ENCODE measurements at places on chromosomes 3 and 15.

DNA sequence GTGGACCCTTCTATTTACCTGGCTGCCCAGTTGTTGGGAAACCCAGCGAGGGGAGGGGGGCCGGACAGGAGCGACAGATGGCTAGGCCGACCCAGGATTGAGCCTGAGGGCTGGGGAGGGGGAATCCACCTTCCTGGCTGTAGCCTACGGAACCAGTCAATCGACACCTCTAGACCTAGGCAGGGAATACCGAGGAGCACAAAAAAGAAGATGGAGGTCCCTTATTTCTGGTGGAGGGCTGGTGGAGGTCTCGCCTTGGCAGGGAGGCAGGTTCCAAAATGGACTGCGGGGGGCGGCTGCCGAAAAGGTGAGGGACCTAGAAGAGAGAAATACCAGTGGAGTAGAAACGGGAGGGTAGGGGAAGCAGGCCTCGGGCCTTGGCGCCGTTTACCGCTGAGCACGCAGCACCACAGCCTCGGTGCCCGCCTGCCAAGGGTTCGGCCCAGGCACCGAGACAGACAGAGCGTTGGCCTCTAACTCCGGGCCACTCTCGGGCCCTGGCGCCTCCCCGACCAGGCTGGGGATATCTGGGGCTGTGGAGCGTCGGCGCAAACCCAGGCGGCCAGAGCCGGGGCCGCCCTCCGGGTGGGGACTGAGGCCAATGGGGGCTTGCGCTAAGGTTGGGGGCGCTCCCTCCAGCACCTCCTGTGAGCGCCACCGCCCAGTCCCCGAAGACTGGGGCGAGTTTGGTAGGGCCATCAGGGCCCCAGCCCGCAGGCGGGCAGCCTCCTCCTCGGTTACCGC lies 1.6 kb downstream of the ANKRD63 start:
- no peak for DNase-seq

- no peak for DNase-seq
Observed at GRCh38 chr3:111521891-111522290, 20.1 kb upstream of the CD96 start.

GRCh38 chr3:100899440-100900091 lies 93.7 kb downstream of the ABI3BP start:
- no peak for DNase-seq

DNA sequence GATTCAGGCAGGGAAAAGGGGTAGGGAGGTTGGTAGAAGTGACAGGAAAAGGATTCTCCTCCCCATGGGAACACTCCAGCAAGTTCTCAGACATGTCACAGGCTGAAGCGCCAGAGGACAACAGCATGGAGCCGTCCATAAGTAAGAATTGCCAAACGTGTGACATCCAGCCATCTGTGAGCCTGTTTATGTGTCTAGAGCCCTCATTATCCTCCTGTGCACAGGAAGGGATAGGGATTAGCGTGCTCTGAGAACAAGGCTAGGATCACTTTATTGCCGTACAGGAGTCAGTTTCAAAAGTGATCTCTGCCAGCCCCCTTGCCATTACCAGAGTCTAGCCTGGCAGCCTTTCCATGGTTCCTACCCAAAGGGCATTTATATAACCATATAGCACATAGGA lies 549.5 kb downstream of the NTRK3 start:
- DNase-seq: no peak

DNA sequence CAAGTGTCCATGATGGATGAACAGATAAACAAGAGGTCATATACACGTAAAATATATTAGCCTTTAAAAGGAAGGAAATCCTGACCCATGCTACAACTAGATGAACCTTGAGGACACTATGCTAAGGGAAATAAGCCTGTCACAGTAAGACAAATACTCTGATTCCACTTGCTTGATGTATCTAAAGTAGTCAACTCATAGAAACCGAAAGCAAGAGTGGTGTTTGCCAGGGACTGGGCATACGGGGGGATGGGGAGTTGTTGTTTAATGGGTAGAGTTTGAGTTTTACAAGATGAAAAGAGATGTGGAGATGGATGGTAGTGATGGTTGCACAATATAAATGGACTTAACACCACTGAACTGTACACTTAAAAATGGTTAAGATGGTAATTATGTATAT lies 65.4 kb downstream of the C3orf70 start:
- DNase-seq: no peak
